Stromal cell of bone marrow (primary cell): ENCODE measurements at places on chromosomes 2 and 18.

- DNase-seq: no peak
Measured at GRCh38 chr2:20177556-20178248, 47.2 kb downstream of the SDC1 start.

GRCh38 chr2:68438455-68439303, 28.4 kb downstream of the FBXO48 start:
- no peak for DNase-seq

- DNase-seq: no peak
Measured at GRCh38 chr2:197238043-197238365, 72.6 kb downstream of the ANKRD44 start.

GRCh38 chr2:67994716-67995115, 68.1 kb downstream of the C1D start:
- DNase-seq: no peak

DNA sequence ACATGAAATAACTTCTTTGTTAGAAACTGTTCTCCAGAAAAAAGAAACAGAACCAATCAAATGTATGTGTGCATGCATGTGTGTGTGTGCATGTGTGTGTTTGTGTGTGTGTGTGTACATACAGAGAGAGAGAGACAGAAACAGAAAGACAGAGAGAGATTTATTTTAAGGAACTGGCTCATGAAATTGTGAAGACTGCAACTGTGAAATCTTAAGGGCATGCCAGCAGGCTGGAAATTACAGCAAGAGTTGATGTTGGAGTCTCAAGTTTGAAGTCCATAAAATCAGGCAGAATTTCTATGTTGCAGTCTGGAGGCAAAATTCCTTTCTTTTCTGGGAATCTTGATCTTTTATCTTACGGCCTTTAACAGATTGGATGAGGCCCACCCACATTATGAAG, 168.9 kb upstream of the CDH20 start:
- DNase-seq: no peak

GRCh38 chr2:114011713-114012112, 121.8 kb downstream of the ACTR3 start:
- DNase-seq: no peak

DNA sequence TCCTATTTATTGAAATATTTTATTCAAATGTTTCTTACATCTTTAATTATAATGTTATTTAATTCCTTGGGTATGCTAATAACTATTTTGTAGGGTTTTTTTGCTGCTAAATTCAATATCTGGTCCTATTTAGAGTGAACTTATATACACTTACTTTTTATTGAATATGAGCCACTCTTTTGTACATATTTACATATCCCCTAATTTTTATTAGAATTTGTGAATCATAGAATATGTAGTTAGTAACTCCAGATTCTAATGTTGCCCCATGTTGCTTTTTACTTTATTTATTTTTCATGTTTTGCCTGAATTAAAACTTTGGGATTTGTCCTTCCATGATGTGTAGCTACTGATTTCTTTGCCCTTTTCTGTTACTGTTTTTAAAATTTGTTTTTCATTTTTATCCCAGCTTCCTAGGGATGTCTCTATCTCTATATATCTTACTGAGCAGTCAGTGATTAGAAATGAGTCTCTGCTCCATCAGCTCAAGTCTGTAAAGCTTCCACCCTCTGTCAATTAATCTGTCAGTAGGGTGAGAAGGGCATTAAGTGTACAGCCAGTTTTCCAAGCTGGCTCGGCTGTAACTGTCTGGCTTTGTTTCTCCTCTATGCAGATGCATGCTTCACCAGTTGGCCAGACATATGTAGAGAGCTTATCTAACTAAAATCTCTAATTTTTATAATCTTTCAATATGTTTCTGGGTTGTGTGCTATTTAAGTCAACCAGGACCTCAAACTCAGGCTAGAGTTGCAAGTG, 256.9 kb downstream of the CDH19 start:
- no peak for DNase-seq

DNA sequence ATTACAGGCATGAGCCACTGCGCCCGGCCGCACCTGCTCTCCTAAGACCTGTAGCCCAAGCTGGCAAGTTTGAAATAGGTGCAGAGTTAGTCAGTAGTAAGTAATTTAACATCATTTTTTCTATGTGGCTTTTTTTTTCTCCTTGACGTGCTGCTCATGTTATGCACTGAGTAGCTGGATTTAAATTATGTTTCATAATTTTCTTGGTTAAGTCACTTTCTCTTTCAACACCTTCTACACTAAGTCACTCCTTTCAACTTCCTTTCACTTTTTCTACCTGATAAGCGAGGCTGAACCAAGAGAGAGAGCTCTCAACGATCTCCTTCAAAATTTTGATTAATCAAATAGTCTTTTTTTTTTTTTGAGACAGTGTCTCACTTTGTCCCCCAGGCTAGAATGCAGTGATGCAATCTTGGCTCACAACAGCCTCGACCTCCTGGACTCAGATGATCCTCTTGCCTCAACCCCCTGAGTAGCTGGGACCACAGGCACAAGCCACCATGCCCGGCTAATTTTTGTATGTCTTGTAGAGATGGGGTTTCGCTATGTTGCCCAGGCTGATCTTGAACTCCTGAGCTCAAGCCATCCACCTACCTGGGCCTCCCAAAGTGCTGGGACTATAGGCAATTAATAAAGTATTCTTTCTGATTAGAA, 13.1 kb downstream of the CASP8 start:
- no peak for DNase-seq

- DNase-seq: no peak
Measured at GRCh38 chr18:63263444-63263843, 56.1 kb downstream of the BCL2 start.

DNA sequence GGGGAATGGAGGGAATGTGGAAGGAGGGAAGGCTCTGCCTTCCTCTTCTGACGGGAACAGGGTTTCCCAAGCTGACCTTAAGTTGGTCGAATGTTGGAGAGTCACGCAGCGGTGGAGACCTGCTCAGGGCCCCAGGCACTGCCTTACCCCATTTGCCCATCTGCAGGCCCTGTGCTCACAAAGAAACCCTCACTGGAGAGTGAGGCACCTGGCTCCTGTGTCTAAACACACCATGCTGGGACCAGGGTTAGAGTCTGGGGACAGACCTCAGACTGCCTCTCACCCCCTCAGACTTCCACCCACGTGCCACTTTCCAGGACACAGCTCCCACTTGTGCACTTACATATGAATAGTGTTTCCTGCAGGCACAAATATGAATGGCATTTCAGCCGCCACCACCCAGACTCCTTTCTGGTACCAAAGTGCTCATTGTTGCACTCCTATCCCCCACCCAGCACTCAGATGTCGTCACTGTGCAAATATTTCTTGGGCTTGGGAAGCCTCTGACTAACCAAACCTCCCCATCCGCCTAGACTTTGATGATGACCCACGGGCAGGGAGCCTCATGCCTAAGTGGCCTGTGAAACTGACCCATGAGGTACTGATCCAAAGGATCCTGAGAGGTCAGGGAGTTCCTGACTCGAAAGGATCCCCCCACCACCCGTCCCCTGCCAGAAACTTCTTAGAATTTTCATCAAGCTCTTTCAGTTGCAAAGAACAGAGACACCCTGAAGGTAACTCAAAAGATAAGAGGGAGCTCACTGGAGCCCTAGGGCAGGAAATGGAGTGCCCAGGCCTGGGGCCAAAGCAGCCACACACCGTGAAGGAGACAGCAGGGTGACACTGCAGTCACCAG, 78.3 kb downstream of the STPG4 start:
- DNase-seq: peak; percentile 90

DNA sequence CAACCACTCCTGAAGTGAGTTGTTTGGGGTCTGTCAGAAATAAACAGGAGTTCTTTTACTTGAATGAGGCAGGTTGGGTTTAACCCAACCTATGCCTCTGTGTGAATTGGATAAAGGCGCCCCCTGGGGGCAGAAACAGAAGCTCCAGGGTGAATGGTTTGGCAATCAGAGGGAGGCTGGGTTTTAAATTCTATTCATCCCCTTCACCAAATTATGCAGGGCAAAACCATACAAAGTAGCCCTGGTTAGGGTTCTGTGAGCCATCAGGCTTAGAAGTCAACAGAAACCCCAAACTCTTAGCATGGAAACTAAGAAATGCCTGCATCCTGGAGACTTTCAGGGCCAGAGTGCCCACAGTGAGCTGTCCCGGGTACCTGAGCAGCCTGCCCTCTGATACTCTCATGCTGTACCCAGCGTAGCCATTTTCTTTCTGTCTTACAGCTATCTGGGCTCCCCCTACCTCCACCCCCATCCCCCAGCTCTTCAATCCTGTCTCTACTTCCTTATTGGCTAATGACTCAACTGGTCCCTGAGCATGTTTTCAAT, 241.5 kb downstream of the ICOS start:
- no peak for DNase-seq

GRCh38 chr2:866887-867286, 83.8 kb upstream of the SNTG2 start:
- no peak for DNase-seq

DNA sequence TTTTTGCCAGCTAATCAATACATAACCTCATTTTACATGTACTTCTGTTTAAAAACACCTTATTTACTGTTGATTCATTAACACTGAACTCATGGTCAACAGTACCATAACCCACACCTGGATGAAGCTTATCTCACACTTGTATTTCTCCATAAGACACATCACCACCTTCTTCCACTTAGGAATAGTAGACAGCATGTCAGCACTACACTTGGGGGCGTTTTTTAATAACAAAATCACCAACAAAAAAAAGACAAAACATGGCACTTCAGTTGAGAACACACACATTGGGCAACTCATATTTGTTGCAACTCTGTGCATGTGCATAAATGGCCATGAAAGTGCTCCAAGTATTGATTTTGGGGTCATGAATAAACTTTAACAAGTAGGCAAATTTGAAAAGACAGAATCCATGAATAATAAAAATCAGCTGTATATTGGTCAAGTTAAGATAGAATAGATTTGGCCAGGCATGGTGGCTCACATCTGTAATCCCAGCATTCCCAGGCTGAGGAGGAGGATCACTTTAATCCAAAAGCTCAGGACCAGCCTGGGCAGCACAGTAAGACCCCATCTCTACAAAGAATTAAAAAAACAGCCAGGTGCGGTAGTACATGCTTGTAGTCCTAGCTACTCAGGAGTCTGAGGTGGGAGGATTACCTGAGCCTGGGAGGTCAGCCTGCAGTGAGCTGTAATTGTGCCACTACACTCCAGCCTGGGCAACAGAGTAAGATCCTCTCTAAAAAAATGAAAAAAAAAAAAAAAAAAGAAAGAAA, 84.4 kb upstream of the SRD5A2 start:
- no peak for DNase-seq

DNA sequence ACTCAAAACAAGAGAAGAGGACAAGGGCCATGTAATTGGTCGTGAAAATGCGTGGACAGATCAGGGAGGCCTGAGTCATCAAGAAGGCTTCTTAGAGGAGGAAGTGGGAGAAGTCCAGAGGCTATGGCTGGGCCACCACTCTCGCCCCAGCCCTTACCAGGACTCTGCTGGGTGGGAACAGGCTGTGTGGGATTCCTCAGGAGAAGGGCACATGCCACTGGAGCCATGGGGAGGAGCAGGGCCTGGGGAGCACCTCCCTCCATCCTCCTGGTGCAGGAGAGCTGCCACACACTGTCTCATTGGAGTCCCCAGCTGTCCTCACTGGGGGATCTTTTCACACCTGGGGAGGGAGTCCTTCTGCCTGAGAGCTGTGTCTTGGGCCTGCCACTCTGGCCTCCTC, 9.4 kb upstream of the RALB start:
- no peak for DNase-seq

- DNase-seq: no peak
Measured at GRCh38 chr2:150045601-150046000, 441.9 kb downstream of the RND3 start.
